ENCODE measurements at places on chromosomes 6 and 20.

DNA sequence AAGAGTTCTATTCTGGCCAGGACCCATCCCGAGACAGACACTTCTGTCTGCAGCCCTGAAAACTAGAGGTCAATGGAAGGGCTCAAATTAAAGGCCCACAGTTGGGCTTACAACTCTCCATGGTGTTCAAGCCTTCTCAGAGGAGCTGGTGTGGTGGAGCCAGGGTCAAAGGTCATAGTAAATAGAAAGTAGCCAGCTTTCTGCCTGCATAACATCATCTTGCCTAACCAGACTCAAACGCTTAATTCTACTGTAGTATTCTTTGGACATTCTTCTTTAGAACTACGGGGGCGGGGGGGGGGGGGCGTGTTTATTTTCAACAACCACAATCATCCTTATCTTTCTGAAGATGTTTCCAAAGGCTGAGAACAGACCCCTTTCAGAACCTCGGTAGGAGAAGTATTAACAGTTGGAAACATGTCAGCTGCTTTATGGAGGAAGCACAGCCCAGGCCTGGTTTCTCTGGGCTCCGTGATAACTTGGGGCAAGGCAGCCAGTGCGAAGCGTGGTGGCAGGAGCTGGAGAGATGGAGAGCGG, 1.5 kb upstream of the RREB1 start:
- DNase-seq = no peak

DNA sequence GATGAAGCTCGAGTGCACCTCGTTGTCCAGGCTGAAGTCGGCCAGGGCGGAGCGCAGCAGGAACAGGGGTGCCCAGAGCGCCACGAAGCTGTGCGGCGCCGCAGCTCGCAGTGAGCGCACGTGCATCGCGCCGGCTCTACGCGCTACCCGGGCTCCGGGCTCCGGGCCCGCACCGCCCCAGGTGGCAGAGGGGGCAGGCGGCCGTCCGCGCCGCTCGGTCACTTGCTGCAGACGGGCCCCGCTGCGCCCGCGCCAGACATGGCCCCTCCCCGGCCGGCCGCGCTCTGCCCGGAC, 497 bp downstream of the BMP7 start:
- DNase-seq = no peak

- DNase-seq = no peak
Measured at GRCh38 chr20:17024513-17025119, 202.2 kb upstream of the PCSK2 start.

DNA sequence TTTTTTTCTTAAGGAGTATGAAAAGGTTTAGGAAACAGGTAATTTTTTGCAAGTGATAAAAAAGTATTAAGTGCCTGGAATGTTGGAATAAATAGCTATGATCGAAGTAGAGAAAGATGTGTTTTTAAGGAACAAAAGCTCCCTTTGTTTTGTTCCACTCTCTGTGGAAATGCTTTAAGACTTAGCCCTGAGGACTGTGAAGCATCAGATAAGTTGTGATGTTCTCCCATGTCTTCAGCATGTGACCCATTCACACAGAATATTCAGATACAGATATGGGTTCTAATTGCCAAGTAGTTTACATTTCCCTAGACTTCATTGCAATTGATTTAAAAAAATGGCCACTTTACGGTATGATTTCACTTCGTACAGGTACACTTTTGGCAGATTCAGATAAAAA, 80.6 kb downstream of the KCNQ5 start:
- DNase-seq = no peak

DNA sequence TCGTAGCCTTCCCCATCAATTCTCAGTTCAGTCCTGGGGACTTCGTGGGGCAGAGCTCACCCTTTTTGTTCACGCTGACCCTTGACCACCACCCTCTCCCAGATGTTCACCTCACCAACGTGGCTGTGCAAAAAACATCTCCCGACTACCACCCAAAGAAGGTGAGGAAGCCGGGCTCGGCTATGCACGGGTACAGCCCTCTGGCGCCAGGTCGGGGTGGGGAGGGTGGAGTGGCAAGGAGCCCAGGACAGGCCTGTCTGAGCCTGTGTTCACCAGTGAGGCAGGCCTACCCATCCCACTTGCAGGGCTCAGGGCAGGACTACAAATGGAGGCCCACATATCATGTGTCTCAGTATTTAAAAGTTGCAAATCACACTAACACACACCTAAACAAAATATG, 18.1 kb downstream of the PDRG1 start:
- no peak for DNase-seq

DNA sequence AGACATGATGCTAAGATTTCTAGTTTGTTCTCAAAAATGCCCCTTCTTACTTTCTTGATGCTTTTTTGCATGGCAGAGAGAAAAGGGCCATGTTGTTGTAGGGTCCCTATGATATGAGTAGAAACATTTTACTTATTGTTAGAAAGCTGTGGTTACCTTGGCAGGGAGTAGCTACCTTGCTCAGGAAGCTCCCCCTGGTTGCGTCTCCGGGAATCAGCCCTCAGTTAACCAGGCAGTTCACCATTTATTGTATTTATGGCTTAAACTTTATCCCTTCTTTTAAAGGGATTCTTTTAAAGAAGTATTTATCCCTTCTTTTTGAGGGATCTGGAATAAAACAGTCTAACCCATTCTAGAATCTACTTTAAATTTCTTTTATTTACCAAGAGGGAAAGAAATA, 113.9 kb upstream of the PROKR2 start:
- DNase-seq = no peak

GRCh38 chr6:168302534-168302933, 17.0 kb downstream of the DACT2 start:
- DNase-seq = no peak

GRCh38 chr6:42101186-42101657, 41.2 kb downstream of the C6orf132 start:
- DNase-seq = no peak

DNA sequence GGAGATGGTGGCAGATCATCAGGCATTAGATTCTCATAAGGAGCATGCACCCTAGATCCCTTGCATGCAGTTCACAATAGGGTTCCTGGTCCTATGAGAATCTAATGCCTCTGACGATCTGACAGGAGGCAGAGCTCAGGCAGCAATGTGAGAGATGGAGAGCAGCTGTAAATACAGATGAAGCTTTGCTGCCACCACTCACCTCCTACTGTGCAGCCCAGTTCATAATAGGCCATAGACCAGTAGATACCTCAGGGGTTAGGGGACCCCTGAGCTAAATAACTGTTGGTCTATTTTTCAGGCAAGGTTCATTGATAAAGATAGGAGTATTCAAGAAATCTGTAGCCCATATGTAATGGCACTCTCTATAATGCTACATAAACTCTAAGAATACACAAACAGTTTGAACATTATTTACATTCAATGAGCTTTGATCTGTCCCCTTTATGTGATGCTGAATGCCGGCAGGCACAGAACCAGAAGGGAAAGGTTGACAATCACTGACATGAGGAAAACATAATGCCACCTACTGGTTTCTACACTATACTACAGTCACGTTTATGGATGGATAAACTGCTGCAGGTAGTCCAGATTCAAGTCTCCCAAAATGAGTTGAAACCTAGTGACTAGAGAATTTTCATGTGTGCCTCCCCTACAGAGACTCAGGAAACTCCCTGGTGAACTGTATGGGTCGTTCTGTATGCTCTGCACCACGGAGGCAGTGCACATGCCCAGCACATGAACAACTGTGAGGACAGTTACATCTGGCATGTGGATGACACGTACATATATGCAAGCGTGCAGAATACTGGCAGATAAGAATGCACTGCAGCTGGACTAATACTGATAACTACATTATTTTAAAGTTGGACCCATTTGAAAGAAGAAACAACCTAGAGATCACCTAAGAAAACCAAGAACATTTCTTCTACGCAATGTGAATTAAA, 72.0 kb downstream of the DST start:
- peak; percentile 22 for DNase-seq

DNA sequence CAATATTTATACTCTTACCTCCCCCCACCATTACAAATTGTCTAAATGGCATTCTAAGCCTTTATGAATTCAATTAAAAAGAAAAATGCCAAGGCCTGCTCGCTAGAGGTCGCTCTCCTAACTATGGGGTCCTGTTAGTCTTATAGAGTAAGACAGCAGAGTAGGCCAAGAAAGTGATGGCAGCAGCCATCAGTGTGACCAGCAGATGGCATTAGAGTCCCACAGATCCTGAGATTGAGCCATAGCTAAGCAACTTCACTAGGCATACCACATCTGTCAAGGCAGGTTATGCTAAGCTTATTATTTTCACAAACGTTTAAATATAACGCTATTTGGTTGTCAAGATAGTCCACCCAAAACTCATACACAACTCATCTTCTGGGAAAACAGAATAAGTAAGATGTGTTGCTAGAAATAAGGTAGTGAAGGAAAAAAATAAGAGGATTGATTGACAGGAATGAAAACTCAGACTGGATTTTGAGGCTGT, 57.6 kb upstream of the SCAF8 start:
- peak; percentile 88 for DNase-seq

GRCh38 chr6:31740397-31741223, 805 bp downstream of the MSH5 start:
- no peak for DNase-seq

- DNase-seq = no peak
Measured at GRCh38 chr6:20071998-20072397, 140.3 kb downstream of the MBOAT1 start.

DNA sequence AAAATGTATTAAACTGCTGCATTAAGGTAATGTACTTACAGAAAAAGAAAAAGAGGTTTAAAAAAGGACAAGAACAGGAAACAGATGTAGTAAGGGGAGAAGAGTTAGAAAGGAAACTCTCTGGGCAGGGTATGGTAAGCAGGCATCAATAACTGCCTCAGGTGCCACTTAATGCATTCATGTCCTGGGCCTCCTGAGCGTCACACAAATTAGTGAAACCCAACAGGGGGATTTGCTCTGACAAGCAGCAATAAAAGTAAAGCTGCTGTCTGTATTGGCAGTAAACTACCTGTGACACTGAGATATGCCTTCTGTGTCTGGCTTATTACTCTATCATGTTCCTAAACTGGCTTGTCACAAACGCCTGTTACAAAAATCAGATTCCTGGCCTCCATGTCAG, 1.5 kb upstream of the EFHC1 start:
- no peak for DNase-seq

DNA sequence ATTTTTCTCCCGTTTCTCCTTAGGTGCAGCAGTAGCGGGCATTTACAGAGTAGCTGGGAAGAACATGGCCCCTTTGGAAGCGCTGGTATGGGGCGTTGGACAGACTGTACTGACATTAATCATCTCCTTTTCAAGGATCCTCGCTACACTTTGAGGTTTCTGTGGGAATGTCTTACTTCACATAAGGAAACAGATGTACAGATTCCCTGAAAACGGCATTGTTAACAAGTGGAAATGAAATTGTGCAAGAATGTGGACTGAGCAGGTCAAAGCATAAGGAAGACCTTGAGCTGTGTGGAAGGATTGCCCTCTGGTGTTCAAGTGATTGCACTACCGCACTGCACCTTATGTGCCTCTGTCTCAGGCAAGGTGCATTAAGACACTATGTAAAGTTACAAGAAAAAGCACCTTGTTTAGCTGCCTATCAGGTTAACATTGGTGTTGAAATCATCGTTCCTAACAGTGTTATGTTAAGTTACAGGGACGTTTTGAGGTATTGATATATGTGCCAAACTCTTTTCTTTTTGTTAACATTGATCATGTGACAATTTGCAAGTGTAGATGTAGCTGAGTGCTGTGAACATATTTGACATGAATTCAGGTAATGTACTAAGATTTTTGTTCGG, 38.0 kb downstream of the TMEM170B start:
- DNase-seq = peak; percentile 46

DNA sequence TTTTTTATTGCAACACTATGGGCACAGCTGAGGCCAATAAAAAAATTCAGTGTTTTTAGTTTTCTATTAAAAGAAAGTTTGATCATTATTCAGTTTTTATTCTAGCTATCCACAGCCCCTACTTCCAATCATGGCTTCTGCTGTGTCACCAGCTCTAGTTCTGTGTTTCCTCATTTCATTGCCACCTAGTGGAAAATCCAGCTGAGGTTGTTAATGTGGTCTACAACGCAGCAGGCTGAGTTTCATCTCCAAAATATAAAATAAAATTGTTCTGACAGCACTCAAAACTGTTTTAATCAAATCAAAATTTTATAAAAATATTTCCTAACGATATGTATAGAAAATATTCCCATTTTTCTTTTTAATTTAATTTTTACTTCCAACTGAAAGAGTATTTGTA, 13.6 kb downstream of the COL9A1 start:
- no peak for DNase-seq

GRCh38 chr20:22446613-22447446, 137.5 kb downstream of the FOXA2 start:
- no peak for DNase-seq

GRCh38 chr20:17399303-17399985, 131.7 kb downstream of the BFSP1 start:
- no peak for DNase-seq

DNA sequence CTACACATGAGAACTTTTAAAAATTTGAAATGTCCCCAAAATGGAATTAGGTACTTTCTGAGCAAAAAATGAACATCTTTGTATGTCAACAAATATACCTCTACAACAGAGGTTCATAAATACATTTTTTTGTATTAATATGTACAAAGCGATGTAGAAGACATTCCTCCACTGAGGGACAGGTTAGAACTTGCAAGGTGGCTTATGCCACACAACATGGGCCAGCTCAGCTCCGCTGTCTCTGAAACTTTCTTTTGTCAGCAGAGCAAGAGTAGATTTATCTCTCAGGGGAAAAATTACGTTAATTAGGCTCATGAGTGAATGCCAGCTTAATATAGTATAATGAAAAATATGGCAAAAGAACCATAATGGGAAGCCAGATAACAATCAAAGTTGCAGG, 10.6 kb upstream of the TMEM242 start:
- no peak for DNase-seq

GRCh38 chr6:79796197-79796596, 151.2 kb downstream of the ELOVL4 start:
- DNase-seq = no peak

- DNase-seq = no peak
Measured at GRCh38 chr20:48049641-48050040, 264.4 kb upstream of the SULF2 start.

GRCh38 chr6:49906526-49906925, 40.2 kb upstream of the CRISP1 start:
- DNase-seq = no peak

DNA sequence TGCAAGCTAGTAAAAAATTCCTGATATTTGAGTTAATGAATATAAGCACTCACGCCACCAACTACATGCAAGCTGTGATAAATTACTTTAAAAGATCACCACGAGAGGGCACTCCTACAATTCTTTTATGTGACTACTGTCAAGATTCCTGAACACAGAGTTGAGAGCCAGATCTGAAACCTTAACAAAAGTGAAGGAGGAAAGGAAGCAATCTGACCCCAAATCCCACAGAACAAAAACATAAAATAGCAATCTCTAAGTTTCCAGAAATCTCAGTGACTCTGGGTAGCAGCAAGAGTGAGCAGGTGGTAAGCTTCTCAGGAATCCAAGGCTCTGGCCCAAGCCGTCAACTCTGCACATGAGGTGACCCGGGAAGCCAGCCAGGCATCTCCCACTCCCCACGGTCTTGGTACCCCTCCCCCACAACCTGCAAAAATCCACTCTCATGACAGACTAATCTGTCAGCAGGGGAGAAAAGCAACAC, 55.1 kb downstream of the STAU1 start:
- peak; percentile 62 for DNase-seq

GRCh38 chr6:27599859-27600532, 127.1 kb upstream of the ZNF184 start:
- DNase-seq = peak; percentile 44
